ENCODE measurements at places on chromosomes 5 and 9.

GRCh38 chr9:124120272-124120671 is 108.7 kb downstream of the LHX2 start:
- no peak for DNase-seq

- DNase-seq = no peak
Measured at GRCh38 chr5:140677947-140678346, 4.6 kb upstream of the DND1 start.

DNA sequence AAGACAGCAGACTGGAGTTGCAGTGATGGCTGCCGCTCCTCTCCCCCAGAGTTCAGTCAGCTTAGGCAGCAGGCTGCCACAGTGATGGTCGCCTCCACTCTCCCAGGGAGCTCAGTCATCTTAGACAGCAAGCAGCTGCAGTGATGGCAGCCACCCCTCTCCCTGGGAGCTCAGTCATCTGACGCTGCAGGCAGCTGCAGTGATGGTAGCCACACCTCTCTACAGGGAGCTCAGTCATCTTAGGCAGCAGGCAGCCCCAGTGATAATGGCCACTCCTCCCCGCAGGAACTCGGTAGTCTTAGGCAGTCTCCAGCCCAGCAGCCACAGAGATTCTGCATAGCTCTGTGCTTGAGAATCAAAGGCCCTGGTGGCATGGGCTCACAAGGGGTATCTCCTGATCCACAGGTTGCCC is 582.7 kb downstream of the DTWD2 start:
- DNase-seq = no peak

DNA sequence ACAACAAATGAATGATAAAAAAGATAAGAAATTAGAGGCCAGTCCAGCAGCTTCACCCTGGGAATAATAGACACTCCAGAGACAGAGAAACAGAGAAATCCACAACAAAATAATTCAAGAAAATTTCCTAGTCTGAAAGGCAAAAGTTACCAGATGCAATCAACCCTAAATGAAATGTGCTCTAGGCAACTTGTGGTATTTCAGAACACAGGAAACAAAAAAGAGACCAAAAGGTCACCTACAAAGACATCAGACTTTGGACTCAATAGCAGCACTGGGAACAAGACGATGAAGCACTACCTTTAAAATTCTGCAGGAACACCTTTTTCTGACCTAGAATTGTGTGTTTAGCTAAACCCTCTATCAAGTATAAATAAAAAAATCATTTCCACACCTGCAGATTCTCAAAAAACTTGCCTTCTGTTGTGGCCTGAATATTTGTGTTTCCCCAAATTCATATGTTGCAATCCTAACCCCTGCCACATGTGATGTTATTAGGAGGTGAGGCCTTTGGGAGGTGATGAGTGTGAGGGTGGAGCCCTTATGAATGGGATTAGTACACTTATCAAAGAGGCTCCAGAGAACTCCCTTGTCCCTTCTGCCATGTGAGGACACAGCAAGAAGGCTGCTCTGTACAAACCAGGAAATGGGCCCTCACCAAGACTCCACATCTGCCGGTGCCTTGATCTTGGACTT is 5.9 kb upstream of the MAPK9 start:
- no peak for DNase-seq

DNA sequence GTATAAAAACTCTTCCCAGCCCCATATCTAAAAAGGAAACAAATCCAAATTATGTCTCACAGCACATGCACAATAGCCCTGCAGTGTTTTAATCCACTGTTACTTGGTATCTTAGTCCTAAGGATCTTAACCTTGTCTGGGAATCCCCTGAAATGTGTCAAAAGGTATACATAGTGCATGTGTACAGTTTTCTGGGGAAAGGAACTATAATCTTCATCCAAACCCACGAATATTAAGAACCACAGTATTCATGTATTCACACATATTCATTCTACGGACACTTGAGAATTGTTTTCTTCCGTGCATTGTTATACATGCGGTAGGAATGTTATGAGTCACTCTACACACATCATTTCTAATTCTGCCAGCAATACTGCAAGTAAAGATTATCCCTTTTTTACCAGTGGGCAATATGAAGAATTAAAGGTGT is 47.8 kb upstream of the SNX2 start:
- DNase-seq = no peak

All from HS-27A (cell line).